ENCODE measurements at places on chromosomes 3 and 15.

- no peak for DNase-seq
Measured at GRCh38 chr3:177620073-177620472, 422.8 kb upstream of the TBL1XR1 start.

DNA sequence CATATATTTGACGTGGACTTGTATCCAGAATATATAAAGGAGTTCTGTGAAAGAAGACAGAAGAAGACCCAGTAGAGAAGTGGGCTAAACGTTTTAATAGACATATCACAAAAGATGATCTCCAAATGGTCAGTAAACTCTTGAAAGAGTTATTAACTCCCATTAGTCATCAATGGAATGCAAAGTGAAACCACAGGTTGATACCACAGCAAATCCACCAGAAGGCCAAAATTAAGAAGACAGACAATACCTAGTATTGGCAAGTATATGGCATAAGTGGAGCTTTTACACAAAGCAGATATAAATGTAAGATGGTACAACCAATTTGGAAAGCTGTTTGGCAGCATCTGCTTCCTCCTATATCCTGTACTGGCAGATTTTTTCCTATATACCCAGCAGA, 6.0 kb downstream of the SPATA16 start:
- no peak for DNase-seq

GRCh38 chr15:43376017-43376705, 5.3 kb downstream of the TUBGCP4 start:
- no peak for DNase-seq

DNA sequence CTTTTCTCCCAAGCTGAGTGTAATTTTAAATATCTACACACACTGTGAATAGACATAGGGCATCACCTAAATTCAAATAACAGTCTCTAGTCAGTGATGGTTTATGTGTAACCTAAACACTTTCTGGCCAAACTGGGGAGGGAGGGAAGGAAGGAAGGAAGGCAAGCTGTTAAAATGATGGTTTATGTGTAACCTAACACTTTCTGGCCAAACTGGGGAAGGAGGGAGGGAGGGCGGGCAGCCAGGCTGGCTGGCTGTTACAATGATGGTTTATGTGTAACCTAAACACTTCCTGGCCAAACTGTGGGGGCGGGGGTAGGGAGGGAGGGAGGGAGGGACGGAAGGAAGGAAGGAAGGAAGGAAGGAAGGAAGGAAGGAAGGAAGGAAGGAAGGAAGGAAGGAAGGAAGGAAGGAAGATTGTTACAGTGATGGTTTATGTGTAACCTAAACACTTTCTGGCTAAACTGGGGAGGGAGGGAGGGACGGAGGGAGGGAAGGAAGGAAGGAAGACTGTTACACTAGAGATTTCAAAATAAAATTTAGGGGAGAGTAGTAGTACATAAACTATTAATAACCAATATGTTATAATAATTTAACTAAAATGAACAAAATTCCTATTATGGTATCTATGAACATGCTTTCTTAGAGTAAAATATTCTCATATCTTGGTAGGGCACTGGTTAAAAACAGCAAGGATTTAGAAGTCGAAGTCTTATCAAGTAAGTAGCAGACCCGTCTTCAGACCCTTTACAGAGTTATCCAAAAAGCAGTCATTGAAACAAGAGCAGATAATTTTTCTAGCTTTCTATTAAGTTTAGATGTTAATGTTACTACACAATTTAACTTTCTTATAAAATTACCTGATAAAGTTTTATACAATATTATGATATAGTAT, 148.1 kb downstream of the LMLN start:
- no peak for DNase-seq

DNA sequence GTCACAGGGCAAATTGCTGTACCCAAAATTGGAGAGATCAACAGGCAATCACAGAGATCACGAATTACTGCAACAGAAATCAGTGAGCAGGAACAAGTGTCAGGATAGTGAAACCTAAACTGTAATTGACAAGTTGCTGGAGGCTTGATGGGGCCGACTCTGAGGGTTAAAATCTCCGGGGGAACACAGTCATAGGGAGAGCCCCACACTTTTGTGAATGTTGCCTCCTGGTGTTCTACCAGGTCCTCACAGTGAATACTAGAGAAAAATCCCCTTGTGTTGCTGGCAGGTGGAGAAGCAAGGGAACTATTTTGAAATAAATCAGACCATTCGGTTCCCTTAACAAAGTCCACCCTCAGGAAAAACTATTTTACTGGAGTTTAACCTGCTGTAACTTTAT, 697.5 kb upstream of the CBLB start:
- no peak for DNase-seq

DNA sequence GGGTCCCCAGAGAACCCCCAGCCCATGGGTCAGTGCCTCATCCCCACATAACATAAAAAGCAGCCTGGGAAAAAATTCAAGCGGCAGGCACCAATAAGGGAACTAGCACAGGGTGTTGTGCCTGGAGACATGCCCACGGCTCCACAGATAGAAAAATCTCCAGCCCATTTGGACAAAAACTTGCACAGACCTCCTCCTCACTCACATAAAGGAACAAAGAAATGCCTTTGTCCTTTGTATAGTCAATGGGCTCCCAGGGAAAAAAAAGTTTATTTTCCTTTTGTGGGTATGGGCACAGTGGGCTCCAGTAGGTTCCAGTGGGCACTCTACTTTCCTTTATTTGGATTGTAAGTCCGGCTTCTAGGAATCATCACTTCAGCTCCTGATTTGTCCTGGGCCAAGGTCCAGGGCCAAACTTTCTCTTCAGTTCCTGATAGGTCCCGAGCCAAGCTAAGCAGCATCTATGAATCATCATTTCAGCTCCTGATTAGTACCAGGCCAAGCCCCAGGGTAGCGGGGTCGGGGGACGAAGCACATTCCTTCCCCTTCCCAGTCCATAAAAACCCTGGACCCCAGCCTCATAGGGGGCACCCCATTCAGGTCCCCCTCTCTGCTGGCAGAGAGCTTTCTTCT, 1.6 kb upstream of the DNAH12 start:
- DNase-seq = no peak

GRCh38 chr3:87077355-87077754, 86.4 kb upstream of the VGLL3 start:
- DNase-seq = no peak

GRCh38 chr3:161800985-161801559, 304.5 kb downstream of the OTOL1 start:
- DNase-seq = no peak

GRCh38 chr3:188207941-188208515, 54.1 kb downstream of the LPP start:
- DNase-seq = no peak

DNA sequence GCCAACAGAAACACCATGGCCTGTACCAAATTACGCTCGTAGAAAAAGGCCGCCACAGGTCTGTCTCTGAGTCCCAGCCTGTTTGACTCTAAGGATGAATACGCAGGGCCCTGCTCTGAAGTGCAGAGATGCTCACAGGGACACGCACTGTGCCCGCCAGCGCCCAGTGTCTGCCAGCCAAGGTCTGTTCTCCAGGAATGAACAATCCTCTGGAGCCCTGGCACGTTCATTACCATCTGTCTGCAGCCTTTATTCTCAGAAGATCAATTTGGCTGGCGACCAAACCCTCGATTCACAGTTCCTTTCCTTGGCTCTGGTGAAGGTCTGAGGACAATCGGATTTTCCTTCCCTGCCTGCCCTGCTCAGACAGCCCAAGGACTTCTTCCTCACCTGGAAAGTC, 66.3 kb downstream of the NIPA2 start:
- DNase-seq = no peak

- DNase-seq = no peak
Measured at GRCh38 chr3:194880940-194881925, 195.6 kb downstream of the FAM43A start.

DNA sequence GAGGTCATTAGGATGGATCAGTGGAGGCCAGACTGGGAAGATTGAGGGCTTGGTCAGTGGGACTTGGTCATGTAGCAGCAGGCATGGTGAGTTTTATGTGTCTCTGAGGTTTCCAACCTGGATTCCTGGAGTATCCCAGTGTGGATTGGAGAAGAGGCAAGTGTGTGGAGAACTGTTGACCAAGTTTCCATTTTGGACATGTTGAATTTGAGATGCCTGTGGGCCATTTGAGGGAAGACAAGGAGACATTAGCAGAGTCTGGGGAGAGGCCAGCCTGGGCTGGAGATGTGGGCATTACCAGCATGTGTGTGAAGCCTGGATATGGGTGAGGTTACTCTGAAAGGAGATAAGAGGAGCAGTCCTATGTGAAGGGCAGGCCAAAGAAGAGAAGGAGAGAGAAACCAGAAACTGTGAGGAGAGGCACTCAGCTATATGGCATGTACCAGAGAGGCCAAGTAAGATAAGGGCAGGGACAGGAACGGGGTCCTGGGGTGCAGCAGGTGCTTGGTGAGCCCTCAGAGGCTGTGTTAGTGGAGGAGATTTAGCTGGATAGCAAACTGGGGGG, 4.3 kb downstream of the SLC25A38 start:
- DNase-seq = no peak

DNA sequence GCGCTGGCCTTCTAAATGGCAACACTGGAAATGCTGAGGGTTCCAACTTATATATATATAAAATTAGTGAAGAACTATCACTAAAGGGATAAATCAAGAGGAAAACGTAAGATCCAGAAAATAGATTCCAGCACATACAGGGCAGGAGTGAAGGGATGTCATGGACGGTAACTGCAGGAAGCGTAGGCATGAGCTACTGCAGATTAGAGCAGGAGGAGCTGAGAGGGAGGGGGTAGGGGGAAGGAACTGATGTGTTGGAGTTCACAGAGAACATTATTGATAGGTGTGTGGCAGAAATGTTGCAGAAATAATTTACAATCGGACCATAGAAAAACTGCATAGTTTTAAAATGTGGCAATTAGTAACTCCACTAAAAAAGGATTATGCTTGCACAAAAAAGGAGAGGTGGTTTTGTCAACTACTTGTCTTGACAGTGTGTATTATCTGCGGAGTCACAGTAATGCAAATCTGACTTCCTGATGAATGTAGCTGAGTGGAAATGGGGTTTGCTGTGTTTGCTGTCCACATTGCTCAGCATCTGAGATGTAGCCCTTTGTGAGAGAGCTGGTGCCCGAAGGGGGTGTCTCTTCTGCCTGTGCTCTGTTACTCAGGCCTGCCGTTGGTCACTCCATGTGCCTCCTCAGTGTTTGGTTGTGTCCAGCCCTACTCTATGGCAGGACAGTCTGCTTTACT, 61.2 kb downstream of the PAK2 start:
- DNase-seq = no peak

DNA sequence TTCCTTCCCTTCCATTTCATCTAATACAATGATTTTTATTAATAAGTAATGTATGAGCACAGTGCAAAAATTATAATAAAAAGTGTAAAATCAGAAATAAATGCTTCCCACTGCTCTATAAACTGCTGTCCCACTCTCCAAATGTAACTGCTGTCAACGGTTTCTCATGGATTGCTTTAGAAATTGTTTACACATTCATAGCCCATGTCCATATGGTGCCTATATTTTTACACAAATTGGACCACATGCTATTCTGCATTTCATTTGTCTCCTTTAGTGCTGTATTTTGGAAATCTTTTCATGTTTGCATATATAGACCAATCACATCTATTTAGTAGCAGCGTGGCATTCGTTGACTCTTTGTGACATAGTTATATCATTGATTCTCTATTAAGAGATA, 164.7 kb upstream of the SLCO3A1 start:
- no peak for DNase-seq

GRCh38 chr3:27939940-27940339, 217.8 kb upstream of the EOMES start:
- DNase-seq = peak; percentile 24

DNA sequence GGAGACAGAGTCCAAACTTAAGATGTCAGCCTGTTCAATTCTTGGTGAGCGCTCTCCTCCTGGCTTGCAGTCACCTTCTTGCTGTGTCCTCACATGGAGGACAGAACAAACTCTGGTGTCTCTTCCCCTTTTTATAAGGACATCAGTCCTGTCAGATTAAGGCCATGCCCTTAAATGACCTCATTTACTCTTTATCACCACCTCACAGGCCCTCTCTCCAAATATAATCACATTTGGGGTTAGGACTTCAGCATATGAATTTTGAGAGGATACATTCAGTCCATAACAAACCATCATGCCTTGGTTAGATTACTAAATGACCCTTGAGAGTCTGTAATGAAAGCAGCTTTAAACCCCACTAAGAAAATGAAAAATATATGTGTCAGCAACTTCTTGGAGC, 175.2 kb downstream of the TAFA4 start:
- DNase-seq = no peak

GRCh38 chr15:53114960-53115359, 324.8 kb upstream of the ONECUT1 start:
- DNase-seq = no peak

- DNase-seq = no peak
Measured at GRCh38 chr3:100128565-100128964, 14.3 kb upstream of the FILIP1L start.

- no peak for DNase-seq
Measured at GRCh38 chr3:185422677-185423076, 59.7 kb downstream of the MAP3K13 start.

- DNase-seq = no peak
Measured at GRCh38 chr3:118208642-118209041, 826.0 kb downstream of the IGSF11 start.

Measured in T1000 (cell line).